ENCODE measurements at places on chromosomes 3 and 15.

DNA sequence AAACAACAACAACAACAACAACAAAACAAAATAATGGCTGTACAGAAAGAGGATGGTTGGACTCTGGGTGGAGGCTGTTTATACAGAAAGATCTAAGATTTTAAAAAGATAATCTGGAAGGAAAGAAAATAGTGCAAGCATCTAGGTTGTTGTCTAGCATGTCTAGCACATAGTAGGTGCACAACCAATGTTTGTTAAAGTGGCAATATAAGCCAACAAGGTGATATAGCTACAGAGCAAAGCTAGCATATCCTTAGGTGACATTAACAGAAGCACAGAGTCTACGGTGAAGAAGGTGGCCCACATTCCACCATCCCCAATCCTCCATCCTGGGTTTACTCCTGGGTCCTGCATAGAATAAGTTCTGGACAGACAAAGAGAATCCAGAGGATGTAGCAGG, 4.7 kb downstream of the TMEM40 start:
- no peak for DNase-seq

- no peak for DNase-seq
Observed at GRCh38 chr3:7964899-7965298, 536.7 kb upstream of the LMCD1 start.

DNA sequence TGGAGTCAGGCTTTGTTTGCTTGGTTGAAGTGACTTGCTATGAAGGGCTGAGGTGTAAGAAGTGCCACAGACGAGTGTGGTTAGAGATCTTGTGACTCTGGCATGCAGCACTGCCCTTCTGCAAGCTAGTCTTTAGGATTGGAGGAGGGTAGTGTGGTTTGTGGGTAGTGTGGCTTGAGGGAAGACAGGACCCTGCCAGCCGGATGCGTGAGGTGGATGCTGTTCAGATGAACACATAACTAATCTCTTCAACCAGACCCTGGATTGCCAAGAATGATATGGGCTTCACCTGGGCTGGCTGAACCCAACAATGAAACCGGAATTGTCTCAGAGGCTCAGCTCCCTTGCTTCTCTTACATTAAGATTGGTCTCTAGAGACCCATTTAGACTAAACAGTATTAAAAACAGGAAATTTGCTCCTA, 32.7 kb downstream of the STARD9 start:
- DNase-seq, result no peak

DNA sequence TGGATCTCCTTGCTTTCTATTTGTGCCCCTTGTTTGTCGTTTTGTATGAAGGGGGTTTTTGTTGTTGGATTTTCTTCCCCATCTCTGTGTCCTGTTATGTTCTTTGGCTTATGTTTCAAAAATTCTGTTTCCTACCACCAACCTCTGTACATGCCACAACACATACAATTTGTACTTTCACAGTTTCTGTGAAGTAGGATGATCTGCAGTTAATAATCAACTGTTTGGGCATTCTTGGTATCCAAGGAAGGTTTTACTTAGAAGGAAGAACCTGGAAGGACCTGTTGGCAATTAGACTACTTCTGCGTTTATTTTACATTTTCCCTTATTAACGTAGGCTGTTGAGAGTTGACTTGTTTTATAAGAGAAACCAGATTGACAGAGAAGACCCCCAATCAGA, 8.3 kb downstream of the SETD5 start:
- no peak for DNase-seq

- DNase-seq, result no peak
Observed at GRCh38 chr3:128575777-128576176, 74.8 kb downstream of the RPN1 start.
